H54 (cell line): ENCODE measurements at places on chromosomes 5 and 9.

- DNase-seq: peak; percentile 70
Observed at GRCh38 chr9:129143031-129143927, 32.1 kb downstream of the PTPA start.

DNA sequence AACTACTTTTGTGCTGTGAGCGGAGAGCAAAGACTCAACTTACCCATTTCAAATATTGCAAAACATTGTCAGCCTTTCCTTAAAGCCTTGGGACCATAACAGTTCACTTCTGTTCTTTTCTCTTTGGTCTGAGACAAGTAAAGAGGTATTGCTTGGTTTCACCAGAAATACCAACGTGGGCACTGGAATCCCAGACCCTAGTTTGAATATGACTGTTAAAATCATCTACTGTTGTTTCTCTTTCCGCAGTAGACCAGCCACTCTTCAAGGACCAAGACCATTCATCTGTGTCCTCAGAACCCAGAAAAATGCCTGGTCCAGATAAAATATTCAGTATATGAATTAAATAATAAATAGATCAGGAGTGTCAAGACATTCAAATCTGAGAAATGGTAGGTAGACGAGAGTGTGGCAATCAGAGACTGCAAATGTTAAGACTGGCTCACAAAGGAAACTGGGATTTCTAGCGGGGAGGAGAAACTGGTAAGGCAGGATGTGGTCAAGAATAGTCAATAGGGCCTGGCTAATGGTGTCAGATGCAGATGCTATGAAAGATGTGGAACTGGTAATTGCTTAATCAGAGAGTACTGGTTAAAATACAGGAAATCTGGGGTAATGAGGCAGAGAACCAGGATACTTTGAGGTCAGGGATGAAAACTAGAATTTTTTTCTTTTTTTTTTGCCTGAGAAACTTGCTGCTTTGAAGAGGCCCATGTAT lies 82.1 kb upstream of the IL33 start:
- DNase-seq: no peak

DNA sequence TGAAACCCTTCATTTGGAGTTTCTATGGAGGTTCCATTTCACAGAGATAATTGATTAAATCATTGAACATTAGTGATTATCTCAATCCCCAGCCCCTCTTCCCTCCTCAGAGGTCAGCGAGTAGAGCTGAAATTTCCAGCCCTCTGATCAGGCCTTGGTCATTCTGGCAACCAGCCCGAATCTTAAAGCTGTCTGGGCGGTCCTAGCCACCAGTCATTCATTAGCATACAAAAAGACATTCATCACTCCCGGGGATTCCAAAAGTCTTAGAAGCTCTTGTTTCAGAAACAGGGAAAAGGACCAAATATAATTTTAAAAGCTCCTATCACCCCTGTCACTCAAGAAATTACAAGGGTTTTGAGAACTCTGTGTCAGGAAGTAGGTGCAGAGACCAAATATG lies 41.3 kb downstream of the ZNF474 start:
- no peak for DNase-seq

DNA sequence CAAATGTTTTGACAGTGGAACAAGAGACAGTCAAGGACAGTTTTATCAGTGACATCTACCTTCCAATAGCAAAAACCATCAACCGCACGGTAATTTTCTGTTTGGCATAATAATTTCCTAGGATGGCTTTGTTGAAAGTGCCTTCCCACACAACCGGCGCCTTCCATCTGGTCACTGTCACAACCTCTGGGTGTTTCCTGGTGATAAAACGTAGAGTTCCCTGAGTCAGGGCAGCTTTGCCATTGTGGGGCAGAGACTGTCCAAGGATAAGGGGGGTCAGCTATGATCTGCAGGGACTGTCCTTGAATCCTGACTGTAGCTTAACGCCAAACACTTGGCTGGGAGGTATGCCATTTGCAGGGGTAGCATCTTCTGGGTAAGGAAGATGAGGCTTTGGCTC lies 47.6 kb downstream of the GGTA1 start:
- no peak for DNase-seq

DNA sequence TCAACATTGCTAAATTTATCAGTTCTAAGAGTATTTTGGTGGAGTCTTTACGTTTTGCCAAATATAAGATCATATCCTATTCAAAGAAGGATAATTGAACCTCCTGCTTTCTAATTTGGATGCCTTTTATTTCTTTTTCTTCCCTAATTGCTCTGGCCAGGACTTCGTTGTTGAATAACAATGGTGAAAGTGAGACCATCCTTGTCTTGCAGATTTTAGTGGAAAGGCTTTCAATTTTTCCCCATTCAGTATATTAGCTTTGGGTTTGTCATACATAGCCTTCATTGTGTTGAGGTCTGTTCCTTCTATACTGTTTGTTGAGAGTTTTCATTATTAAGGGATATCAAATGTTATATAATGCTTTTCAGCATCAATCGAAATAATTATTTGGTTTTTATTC lies 1974.2 kb upstream of the ACO1 start:
- DNase-seq: no peak
